ENCODE measurements at places on chromosomes 3 and 15.
A peak's percentile ranks its signal among the peaks of the same experiment; 100 is the strongest.

GRCh38 chr3:120349855-120350125 lies 636 bp upstream of the LRRC58 start:
- DNase-seq: no peak

GRCh38 chr15:75353604-75354003 lies 6.8 kb downstream of the NEIL1 start:
- peak; percentile 83 for DNase-seq

GRCh38 chr3:63727233-63727632 lies 74.8 kb downstream of the SNTN start:
- DNase-seq: no peak

DNA sequence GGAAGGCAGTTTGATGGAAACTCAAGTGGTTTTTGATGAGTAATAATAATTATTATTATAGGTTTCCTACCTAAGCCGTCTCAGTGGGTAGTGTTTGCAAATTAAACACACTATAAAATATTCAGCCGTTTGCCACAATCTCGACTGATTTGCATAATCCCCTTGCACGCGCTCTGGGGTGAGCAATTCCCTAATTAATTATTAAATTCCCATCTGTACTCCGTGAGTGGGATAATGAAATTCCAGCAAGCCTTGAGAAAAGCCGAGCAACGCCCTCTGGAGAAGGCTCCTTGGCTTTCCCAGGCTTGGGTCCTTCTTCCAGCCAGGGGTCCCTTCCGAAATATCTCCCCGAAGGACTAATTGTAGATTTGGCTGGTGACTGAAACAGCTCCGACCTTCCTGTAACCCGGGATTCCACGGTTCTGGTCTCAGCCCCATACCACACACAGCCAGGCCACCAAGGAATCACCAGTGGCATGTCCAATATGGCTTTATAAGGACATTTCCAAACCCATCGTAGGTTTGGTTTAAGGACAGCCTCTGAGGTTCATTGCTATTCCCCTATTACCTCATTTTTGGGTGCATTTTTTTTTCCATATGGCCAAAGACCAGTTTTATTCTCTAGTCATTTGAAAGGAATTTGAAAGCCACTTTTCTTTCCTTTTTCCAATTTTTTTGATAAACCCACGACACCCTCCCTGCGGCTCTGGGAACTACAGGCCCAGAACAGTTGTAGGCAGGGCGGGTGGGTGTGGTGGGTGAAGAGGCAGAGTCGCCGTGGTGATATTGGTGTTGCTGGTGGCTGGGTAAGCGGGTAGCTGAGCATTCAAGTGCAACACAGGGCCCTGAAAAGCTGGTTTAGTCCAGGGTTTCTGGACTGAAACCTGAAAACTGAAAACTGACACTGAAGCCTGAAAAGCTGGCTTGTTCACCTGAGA lies 33.2 kb upstream of the RGMA start:
- no peak for DNase-seq

GRCh38 chr3:25663869-25664811 lies 567 bp downstream of the TOP2B start:
- peak; percentile 93 for DNase-seq

DNA sequence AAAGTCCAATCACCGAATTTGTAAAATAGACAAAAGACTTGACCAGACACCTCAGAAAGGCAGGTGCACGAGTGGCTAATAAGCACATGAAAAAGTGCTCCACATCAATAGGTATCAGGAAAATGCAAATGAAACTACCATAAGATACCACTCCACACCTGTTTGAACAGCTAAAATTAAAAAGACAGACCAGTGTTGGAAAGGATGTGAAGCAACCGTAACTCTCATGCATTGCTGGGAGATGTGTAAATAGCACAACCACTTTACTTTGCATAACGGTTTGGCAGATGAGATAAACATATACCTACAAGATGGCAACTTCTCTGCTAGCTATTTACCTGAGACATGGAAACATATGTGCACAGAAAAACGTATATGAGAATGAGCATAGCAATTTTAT lies 56.9 kb downstream of the CADPS start:
- no peak for DNase-seq

- DNase-seq: no peak
These were observed 67.0 kb downstream of the ZNF609 start for GRCh38 chr15:64527263-64527984.

GRCh38 chr3:64975147-64975546 lies 287.3 kb upstream of the ADAMTS9 start:
- no peak for DNase-seq

DNA sequence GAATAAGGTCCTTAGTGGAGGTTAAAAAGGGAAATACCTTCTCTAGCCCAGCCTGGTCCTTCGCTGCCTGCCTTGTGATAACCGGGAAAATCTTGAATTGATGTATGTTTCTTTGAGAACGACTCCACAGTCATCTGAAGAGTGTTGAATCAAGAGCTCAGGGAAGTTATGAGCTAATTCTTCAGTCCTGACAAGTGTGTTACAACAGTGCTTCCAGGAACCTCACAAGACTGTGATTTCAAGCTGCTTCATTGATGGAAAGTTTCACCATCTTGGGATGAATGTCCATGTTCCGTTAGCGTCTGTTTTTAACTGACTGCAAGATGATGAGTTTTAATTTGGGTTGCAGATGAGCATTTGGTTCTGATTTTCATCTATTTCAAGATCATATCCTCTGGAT lies 12.4 kb downstream of the TMEM41A start:
- no peak for DNase-seq

DNA sequence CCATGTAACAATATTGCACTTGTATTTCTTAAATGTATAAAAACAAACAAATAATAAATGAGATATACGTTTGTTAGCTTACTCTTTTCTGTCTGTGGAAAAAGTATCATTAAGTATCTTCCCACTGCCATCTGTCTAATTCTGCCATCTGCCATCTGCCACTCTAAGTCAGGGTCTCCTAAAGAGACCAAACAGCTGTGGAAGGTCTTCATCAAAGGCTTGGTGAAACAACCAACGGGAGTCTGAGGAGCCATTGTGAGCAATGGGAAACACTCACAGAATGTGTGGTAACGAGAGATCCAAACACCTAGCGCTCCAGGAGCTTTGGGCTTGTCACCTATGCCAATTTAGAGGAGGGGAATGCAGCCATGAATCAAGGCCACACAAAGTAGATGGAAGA lies 28.7 kb upstream of the PFN2 start:
- DNase-seq: no peak

DNA sequence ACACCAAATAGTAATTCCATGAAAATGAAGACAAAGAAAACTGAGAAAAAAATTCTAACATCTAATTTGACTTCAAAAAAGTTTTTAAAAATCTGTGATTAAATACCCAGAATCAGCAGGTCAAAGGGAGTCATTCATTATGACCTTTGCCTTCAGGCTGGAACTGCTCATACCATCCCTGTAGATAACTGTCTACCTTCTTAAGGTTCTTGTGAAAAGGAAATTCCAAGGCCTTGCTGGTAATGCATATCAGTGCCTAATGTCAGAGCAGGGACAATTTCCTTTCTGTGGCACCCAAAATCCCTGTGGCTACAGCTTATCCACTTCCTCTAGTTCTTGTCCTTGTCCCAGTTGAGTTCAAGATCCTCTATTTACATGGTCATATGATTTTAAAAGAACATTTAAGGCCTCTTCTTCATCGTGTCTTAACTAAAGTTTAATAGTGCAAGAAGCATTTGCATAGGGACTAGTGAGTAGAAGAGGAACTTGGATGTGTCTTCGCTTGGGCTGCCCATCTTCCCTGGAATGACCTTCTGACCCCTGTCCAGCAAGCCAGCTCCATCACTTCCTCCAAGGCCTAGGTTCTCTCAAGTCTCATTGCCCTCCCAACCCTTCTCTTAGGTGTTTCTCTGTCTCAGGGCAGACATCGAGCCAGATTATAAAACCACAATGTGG lies 8.7 kb upstream of the PLCL2 start:
- no peak for DNase-seq

All from left lobe of liver (tissue), 2 donors.